ENCODE measurements at places on chromosomes 4 and X. TPM values are rescaled to one million over a fixed set of nuclear protein-coding genes. Genes with fewer than 3 reads are reported as not detected.

GRCh38 chrX:153864101-153864500, 21.9 kb downstream of the L1CAM start:
- H3K27me3 ChIP-seq, result peaks cover 2% of the 10 kb centered on the region
- no peak overlapping the region for H3K27ac ChIP-seq
- no peaks in the 10 kb centered on the region for H3K4me1 ChIP-seq

The NAP1L3 gene
- total RNA-seq, result 0.66 TPM

The LRAT gene
- not detected for total RNA-seq

DNA sequence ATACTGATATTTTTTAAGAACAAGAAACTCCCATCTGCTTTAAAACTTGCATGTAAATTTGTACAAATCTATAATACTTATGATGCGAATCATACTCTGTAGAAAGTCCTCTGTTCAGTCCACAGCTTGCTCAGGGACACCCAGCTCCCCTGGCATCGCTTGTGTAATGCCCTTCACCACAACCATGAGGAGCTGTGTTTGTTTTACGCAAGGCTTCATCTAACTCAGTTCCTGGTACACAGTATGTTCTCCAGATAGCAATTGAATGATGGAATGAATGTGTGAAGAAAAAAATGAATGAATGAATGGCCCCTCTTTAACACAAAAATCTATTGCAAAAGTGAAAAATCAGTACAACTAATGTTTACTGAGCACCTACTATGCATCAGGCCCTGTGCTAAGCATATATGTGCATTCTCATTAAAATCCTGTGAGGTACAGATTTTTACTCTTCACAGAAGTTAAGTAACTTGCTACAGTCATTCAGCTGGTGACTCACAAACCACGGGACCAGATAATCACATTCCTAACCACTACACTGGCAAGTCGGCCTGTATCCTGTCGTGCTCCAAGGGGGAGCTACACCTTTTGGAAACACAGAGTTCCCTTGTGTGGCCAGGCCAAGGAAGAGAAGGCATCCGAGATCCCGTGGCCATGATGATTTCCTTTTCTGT, 58.7 kb upstream of the KDR start:
- no peak overlapping the region for H3K4me3 ChIP-seq
- no peaks in the 10 kb centered on the region for H3K36me3 ChIP-seq
- no peak overlapping the region for H3K27ac ChIP-seq
- H3K4me1 ChIP-seq, result no peaks in the 10 kb centered on the region
- DNase-seq, result no peak
- no peaks in the 10 kb centered on the region for H3K27me3 ChIP-seq

GRCh38 chr4:7873881-7874280, 65.8 kb downstream of the AFAP1 start:
- no peaks in the 10 kb centered on the region for H3K27me3 ChIP-seq
- H3K36me3 ChIP-seq, result no peaks in the 10 kb centered on the region
- peaks cover 26% of the 10 kb centered on the region for H3K4me1 ChIP-seq
- no peak for DNase-seq

GRCh38 chr4:21790438-21791029, 158.0 kb downstream of the KCNIP4 start:
- no peak for DNase-seq
- peaks cover 3% of the 10 kb centered on the region for H3K4me1 ChIP-seq
- H3K4me3 ChIP-seq, result no peak overlapping the region
- no peaks in the 10 kb centered on the region for H3K36me3 ChIP-seq
- H3K27ac ChIP-seq, result no peak overlapping the region
- no peaks in the 10 kb centered on the region for H3K27me3 ChIP-seq

The UGT2A1 gene
- total RNA-seq, result not detected

DNA sequence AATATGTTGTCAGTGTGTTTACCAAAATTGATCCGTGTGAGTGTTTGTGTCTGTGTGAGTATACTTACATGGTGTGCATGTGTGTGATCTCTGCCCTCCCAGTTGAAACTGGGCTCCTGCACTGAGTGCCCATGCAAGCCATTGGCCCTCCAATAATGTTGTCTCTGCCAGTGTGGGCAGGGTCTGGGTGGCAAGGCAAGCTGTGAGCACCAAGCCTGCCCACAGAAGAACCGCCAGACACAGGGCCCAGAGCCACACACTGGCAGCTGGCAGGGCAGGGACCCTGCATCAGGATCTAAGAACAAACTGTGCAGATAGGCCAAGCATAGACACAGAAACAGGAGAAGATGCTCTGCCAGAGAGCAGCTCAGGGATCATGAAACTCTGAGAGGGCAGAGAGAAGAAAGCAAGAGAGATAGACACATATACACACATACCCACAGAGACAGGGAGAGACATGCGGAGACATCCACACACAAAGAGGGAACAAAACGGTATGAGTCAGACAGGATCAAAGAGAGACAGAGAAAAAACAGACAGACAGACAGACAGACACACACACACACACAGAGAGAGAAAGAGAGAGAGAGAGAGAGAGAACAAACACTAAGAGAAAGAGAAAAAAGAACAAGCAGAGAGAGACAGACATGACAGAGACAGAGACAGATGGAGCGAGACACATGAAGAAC, 555.0 kb downstream of the MID1IP1 start:
- H3K27ac ChIP-seq, result no peak overlapping the region
- DNase-seq, result no peak
- no peaks in the 10 kb centered on the region for H3K27me3 ChIP-seq

The GPM6B gene
- not detected for total RNA-seq

GRCh38 chrX:86981326-86981879, 536.2 kb upstream of the KLHL4 start:
- no peaks in the 10 kb centered on the region for H3K4me1 ChIP-seq
- no peaks in the 10 kb centered on the region for H3K27me3 ChIP-seq
- no peak overlapping the region for H3K4me3 ChIP-seq
- DNase-seq, result no peak
- H3K36me3 ChIP-seq, result no peaks in the 10 kb centered on the region

DNA sequence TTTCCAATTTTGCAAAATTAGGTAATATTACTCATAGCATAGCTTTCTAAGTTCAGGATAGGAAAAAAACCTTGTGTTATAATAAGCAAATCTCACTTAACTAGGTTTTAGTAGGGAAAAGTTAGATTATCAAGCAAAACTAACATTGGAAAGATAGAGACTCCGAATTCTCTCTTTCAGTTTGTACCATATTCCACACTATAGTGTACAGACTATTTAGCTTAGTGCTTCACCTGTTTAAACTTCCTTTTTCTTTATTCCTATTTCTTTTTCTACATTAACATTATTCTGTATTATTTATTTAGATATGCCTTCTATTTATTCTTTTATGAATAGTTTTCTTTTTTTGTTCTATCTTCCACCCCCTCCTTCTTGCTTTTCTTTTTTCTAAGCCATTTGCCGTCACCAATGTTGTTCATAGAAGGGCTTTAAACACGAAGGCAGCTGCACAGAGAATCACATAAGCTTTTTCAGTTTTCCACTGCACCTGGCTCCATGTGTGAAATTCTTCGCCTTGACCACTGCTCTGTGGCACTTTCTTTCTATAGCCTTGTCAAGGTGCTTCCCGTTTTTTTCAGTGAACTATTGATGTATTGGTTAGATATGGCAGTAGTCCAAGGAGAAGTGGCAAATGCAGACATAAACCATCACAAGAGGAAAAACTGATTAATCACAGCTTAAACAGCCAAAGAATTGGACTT, 8.5 kb downstream of the PCDH10 start:
- no peak for DNase-seq
- no peak overlapping the region for H3K27ac ChIP-seq
- no peaks in the 10 kb centered on the region for H3K36me3 ChIP-seq
- H3K4me1 ChIP-seq, result no peaks in the 10 kb centered on the region
- H3K4me3 ChIP-seq, result no peak overlapping the region

GRCh38 chr4:112897543-112897942, 151.9 kb upstream of the ANK2 start:
- no peak for DNase-seq
- H3K4me3 ChIP-seq, result no peak overlapping the region
- H3K27ac ChIP-seq, result no peak overlapping the region
- H3K36me3 ChIP-seq, result no peaks in the 10 kb centered on the region

The SPARCL1 gene
- not detected for total RNA-seq

The CLCN4 gene
- total RNA-seq, result not detected
